ENCODE measurements at places on chromosomes 1 and 21.

DNA sequence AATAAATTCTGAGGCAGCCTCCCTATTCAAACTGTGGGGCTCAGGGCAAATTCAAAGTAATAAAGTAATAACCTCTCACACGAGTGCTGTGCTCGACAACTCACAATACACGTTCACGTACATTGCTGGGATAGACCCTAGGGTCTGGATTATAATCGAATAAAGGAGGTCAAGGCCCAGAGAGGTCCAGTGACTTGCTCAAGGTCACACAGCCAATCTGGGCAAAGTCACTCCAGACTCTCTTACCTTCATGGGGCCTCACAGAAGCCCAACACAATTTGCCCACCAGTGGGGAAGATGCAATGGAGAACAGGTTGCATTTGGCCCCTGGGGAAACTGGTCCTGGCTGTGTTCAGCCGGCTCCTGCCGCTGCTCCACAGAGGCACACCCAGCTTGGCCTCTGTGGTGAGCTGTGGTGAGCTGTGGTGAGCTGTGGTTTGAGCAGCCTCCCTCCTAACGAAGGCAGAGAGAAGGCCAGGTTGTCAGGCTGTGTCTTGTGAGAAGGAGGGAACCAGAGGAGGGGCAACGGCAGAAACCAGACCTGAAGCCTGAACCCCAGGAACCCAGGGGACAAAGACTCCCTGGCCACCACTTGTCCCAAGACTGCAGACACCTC, 35.1 kb downstream of the NUAK2 start:
- no peak for DNase-seq

DNA sequence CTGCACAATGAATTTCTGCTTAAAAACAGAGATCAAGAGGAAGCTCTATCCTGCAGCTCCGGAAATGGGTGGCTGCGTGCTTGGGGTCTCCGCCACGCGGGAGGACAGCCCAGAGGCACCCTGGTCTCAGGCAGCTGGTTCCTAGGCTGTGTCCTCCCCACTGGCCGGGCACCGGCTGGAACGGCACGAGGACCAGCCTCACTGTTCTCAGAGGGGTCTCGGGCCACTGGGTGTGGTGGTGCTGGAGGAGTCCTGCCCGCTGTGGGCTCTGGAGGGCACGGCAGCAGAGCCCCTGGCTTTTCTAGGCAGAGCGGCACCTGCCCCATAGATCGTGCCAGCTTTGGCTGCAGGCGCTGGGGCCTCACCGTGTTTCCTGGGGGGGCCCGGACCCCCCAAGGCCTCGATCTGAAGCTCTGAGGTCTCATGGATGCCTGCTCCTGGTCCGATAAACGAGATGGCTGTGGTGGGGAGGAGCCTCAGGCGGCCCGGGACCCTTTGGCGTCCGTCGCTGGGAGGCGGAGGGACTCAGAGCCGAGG, 8.2 kb upstream of the RNF223 start:
- no peak for DNase-seq

DNA sequence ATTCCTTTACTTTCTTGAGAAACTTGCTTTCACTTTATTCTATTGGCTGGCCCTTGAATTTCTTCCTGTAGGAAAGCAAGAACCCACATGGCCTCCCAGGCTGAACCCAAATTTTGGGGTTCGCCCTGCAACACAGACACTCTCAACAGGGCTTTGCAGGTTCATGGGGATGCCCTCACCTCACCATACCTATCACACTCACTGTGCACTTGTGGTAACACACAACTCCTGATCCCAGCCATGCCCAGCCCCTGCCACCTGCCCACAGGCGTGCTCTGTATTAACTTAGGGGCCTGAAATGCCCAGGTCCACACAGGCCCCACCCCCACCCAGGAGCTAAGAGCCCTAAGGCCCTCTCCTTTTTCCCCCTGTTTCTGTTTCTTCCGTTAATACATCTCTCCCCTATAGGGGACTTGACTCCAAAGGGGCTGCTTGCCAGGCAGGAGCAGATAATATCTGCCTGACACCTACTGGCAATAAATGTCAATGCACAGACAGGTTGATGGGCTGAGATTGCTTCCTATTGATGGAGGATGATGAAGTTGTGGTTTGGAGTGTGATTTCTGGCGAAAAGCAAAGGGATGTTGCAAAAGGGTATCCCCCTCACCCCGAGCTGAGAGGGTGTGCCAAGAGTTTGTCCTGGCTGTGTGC, 171.5 kb downstream of the AJAP1 start:
- no peak for DNase-seq

DNA sequence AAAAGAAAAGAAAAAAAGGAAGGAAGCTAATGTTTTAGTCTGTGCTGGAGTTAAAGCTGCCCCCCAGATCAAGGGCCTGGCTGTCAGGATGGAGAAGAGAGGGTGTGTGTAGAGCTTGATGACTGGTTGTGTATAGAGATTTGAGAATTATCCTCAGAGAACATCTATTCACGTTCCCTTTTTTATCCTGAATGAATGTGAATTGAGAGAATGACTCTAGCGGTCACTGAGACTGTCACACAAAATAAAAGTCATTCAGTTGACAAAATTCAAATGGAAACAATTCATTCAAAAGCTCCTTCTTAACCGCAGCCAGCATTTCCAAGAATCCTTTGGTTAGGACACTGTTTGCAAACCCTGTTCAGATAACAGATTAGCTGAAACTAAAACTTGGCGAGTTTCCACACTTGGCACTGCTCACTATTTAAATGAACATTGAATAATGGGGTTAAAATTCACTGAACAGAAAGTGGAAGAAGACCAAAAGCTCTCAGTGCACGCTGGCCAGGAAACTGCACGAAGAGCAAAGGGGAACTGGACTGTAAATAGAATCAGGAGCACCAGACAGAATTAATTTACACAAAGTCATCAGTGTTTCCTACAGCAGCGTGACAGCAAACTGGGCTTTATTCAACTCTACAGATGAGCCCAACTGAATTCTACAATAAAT, 13.6 kb upstream of the FAM89A start:
- no peak for DNase-seq

DNA sequence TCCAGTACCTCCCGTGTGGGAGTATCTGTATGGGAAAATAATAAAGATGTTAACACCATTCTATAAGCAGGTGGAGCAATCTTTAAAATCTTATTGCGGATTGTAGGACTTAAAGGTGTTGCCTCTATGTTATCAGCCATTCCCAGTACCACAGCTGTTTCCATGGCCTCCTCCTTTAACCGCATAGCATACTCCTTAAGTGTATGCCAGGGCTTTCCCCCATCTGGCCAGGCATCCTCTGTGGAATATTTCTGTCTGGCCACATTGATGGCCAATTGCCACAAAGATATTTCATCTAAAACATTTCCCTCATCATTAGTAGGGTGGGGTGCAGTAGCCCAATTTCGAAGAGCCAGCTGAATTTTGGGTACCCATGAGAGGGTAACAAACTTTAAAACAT, 7.3 kb upstream of the STUM start:
- no peak for DNase-seq

- no peak for DNase-seq
Measured at GRCh38 chr1:1436630-1437032, 1.1 kb downstream of the VWA1 start.

GRCh38 chr1:51296383-51297357, 33.7 kb downstream of the TTC39A start:
- no peak for DNase-seq

DNA sequence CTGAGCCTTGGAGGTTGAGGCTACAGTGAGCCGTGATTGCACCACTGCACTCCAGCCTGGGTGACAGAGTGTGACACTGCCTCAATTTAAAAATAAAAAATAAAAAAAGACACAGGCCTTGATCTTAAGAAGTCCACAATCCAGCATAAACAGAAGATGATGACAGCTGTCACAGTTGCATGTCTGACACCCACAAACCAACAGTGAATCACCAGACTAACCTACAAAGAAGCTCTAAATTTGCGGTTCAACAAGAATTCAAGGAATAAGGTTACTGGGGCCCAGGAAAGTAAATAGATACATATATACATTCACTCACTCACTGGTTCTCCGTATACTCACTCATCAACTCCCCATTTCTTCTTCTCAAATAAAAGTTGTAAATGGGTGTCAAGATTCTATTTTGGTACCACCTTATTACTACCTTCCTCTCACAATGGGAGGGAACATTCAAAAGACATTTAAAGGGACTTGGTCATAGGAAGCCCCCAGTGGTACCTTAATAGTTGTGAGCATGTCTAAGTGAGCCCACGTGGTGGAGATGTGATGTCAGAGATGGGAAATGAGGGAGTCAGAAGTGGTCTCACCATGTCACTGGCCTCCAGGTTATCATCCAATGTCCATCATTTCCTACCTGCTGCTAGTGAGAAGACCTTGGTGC, 66.9 kb upstream of the PRDX6 start:
- no peak for DNase-seq

DNA sequence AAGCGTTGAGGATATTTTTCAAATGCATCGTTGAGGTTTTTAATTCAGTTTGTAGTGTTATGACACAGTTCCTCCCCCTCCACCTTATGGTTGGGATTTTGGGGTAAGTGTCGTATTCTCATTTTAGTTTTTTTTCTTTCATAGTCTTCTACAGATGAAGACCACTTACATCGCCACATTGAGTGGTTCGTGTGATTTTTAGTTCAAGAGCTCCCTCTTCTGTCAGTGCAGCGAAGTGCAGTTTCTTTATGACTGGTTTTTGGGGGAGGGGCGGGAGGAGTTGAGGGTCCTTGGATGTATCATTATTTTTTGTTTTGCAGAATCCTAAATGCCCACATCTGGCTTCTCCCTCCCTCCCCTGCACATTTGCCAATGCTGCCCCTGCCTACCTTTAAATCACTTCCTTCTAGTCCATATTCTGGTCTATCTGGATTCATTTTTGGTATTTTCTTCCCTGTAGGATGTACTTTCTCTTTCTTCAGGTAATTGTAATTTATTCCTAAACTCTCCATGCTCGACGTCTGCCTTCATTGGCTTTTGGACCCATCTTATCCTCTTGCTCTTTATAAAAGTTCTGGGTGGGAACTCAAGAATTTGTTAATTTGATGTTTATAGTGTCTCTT, 433.1 kb downstream of the CAMTA1 start:
- no peak for DNase-seq

GRCh38 chr1:71350330-71350729, 269.5 kb upstream of the ZRANB2 start:
- no peak for DNase-seq
